Psoas muscle (tissue), 8 donors: ENCODE measurements at places on chromosomes 2 and 18. TPM values are rescaled to one million over a fixed set of nuclear protein-coding genes. Genes with fewer than 3 reads are reported as not detected.
A peak's percentile ranks its signal among the peaks of the same experiment; 100 is the strongest.

The TGFA gene
- 0.39 TPM for total RNA-seq

The LIPT1 gene
- 6.7 TPM for total RNA-seq

The L3MBTL4 gene
- total RNA-seq: 1.3 TPM

The DPP10 gene
- not detected for total RNA-seq

DNA sequence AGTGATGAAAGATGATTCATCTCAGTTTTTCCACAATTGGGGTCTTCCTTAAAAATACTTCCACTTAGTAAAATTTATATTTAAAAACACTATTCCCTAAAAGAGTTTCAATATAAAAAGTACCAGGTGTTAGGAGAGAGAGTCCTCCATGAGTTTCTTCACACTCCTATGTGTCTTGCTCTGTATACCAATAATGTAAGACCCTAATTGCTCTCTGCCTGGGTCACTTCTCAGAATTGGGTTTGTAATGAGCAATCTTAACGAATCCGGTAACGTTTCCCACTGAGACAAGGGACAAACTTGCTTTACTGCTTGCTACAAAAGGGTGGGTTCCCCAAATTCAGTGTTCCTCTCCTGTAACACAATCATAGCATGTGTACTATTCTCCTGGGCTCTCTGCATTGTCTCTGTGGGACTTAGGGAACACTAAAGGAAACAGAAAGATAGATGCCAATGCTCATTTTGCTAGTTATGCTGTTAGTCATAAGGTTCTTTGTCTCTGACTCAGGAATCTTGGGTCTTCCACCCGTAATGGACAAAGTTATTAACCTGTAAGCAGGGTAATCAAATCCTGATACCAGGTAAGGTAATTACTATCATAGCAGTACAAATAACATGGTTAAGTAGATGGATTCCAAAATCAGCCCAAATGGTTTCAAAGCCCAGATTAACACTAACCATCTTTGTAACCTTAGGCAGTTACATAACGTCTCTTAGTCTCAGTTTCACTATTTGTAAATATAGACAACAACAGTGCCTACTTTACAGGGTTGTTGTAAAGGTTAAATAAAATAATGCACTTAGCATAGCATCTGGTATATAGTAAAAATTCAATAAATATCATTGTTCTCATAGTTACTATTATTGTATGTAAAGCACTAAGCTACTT, 46.3 kb downstream of the ITSN2 start:
- H3K4me1 ChIP-seq: peaks cover 19% of the 10 kb centered on the region
- no peaks in the 10 kb centered on the region for H3K27me3 ChIP-seq
- no peak overlapping the region for H3K27ac ChIP-seq

DNA sequence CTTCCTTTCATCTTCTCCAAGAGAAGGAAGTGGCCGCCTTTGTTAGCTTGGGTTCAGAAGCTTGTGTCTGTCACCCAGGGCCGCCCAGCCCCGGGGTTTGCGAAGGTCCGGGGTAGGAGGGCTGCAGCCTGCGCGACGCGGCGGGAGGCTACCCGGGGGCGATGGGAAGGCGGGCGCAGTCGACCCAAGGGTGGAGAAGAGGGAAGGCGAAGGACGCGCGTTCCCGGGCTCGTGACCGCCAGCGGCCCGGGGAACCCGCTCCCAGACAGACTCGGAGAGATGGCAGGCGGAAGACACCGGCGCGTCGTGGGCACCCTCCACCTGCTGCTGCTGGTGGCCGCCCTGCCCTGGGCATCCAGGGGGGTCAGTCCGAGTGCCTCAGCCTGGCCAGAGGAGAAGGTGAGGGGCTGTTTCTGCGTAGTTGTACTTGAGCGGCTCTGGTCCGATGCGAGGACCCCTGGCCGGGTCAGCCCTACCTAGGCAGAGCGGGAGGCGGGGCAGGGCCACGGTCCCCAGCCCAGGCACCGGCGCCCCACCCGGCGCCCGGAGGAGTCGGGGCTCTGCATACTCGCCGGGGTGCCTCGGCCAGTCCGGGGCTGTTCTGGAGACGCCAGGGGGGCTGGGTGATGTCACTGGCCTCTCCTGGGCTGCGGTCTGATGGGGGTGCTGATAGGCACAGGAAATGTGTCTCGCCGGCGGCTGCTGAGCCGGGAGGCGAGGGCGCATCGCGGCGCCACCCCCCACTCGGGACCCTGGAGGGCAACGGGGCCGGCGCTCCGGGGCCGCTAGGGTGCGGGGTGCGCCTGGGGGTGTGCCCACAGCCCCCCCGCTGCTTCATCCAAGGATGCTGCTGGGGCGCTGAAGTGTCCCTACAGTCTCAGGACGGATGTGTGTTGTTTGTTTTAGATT, at the start of gene QPCT:
Gene QPCT (plus strand): TSS at position 178 of the 909 bp plus-strand sequence. CDS start 102 bp downstream, at position 280.
- H3K27ac ChIP-seq: peak within 1 kb of the TSS; percentile 43
- H3K36me3 ChIP-seq: no peaks in the 10 kb centered on the region
- peaks cover 11% of the 10 kb centered on the region for H3K4me1 ChIP-seq
- DNase-seq: peak; percentile 56
- peak within 1 kb of the TSS; percentile 74 for H3K4me3 ChIP-seq
- H3K27me3 ChIP-seq: peaks cover 3% of the 10 kb centered on the region

DNA sequence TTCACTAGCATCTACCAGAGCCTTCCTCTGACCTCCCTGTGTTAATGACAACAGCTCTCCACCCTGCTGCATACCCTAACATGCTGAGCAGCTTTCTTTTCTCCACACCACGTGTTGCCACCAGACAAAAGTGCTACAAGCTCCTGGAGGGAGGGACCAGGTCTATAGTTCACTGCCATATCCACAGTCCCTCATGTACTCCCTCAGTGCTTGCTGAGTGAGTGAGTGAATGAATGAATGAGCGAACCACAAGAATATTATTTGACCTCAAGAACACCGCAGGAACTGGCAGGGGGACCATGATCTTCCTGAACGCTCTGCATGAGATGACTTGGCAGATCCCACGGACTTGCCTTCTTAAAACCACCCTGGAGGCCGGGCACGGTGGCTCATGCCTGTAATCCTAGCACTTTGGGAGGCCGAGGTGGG, 47.4 kb upstream of the CAB39 start:
- no peaks in the 10 kb centered on the region for H3K27me3 ChIP-seq
- no peaks in the 10 kb centered on the region for H3K36me3 ChIP-seq
- peaks cover 49% of the 10 kb centered on the region for H3K4me1 ChIP-seq
- no peak for DNase-seq

DNA sequence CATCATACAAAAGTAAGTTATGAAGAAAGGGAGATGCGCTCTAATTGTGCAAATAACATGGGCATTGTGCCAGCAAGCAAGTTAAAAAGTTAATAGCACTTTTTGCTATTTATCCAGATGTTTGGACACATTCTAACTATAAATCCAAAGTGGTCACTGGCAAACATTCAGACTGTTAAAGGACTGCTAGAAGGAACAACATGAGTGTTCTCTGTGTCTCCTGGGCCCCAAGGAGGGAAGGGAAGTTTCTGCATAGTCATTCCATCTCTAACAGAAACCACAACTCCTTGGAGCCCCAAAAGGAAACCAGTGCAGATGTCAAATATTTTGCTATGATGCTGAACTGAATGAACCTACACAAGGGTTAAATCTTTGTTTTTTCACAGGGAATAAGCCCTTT, 213.3 kb upstream of the HNRNPA3 start:
- H3K27me3 ChIP-seq: no peaks in the 10 kb centered on the region
- H3K4me3 ChIP-seq: no peak overlapping the region
- H3K27ac ChIP-seq: no peak overlapping the region

DNA sequence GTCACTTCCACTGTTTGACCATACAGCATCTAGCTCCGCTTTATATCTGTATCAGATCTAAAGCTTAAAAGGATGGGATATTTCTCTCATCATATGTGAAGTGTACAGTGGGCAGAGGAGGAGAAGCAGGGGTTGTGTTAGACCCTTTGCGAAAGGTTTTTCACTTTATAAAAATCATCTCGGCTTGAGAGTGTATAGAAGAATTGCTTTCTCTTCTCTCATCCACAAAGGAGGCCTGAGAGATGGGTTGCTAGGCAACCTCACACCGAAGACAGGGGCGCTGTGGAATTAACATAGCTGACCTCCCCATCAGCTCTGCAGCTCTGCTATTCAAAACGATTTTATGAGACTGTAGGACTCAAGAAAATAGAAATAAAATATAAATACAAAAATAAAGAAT, 70.2 kb upstream of the GALNT3 start:
- no peaks in the 10 kb centered on the region for H3K4me1 ChIP-seq
- no peaks in the 10 kb centered on the region for H3K27me3 ChIP-seq
- DNase-seq: no peak
- no peak overlapping the region for H3K4me3 ChIP-seq

GRCh38 chr2:224449212-224450147, 47.6 kb upstream of the FAM124B start:
- H3K27ac ChIP-seq: no peak overlapping the region
- H3K27me3 ChIP-seq: no peaks in the 10 kb centered on the region
- H3K4me1 ChIP-seq: no peaks in the 10 kb centered on the region
- no peak for DNase-seq
- no peaks in the 10 kb centered on the region for H3K36me3 ChIP-seq

DNA sequence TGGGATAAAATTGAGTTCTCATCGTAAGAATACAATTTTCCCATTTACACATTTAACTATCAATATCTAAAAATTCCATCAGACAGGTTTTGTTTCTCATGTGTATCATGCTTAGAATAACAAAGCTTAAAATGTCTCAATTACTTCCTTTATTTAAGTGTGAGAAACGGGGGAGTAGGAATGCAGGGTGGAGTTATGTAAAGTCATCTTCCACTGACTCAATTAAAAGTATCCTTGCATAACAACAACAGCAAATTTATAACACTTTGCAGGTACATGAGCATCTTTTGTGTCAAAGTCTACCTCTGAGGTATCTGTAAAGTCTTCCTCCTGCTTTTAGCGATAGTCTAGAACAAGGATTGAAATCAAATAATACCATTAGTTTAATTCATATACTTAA, 327.1 kb downstream of the EPHA4 start:
- H3K27ac ChIP-seq: no peak overlapping the region
- H3K36me3 ChIP-seq: no peaks in the 10 kb centered on the region
- DNase-seq: no peak
- H3K4me3 ChIP-seq: no peak overlapping the region
- H3K27me3 ChIP-seq: no peaks in the 10 kb centered on the region

DNA sequence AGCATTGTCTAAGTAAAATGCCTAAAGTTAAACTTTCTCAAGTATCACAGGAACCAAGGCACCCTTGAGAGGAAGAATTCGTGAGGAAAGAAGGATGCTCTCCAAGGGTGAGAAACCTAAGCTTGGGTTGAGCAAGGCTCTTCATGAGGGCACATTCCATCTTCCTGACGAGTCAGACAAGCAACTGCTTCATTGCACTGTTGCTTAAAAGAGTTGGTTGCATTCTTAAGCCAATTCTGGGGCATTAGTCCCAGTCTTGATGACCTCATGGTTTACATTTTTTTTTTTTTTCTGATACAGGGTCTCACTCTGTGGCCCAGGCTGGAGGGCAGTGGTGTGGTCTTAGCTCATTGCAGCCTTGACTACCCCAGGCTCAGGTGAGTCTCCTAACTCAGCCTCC, 237.5 kb downstream of the ACTR3 start:
- no peak overlapping the region for H3K27ac ChIP-seq
- no peaks in the 10 kb centered on the region for H3K36me3 ChIP-seq
- no peaks in the 10 kb centered on the region for H3K4me1 ChIP-seq

GRCh38 chr2:238518172-238518820, 91.6 kb downstream of the ASB1 start:
- no peak overlapping the region for H3K27ac ChIP-seq
- H3K27me3 ChIP-seq: no peaks in the 10 kb centered on the region
- no peaks in the 10 kb centered on the region for H3K36me3 ChIP-seq
- no peak for DNase-seq

DNA sequence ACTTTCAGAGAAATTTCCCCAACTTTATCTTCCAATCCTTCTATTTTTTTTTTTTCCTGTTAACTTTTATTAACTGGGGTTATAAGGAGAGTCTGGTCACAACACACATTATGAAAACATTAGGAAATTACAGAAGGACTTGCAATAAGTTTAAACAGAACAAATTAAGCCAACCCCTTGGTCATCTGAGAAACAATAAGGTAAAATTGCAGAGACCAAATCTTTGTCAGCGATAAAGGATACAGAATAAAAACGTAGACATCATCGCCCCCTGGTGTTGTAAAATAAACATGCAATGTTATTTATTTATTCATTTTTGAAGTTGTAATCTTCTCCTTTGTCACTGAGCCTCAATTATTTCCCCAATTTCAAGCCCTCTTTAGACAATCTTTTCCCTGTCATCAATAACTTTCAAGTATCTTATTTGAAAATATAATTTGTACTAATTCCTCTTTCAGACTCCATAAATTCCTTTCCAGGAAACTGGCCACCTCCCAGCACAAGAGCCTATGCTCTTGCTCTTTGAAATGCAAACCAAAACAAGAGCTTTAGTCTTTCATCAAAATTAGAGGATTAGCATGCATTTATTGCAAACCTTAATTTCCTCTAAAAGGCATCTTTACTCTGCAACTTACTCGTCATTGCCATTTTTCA, 19.5 kb downstream of the G6PC2 start:
- H3K27ac ChIP-seq: no peak overlapping the region
- H3K27me3 ChIP-seq: no peaks in the 10 kb centered on the region
- no peak overlapping the region for H3K4me3 ChIP-seq
- no peaks in the 10 kb centered on the region for H3K36me3 ChIP-seq
- no peak for DNase-seq

- H3K4me3 ChIP-seq: no peak overlapping the region
- peaks cover 66% of the 10 kb centered on the region for H3K36me3 ChIP-seq
- DNase-seq: no peak
- peaks cover 10% of the 10 kb centered on the region for H3K4me1 ChIP-seq
- no peaks in the 10 kb centered on the region for H3K27me3 ChIP-seq
These were observed 7.1 kb downstream of the TMEM214 start for GRCh38 chr2:27039871-27040270.

DNA sequence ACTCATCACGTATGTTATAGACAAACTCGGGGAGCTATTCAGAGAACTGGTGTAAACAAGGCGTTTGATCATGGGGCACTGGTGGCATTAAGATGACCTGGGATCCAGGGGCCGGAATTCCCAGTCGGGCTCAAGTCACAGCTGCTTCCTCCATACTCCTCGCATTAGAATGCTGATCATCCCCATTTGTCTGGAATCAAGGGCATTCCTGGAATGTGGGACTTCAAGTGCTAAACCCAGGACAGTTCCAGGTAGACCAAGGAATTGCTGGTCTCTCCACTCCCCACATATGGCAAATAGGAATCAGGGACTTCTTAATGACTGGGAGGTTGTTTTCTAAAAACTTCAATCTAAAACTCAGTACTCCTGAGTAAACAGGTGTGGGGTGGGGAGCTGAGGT, 355.7 kb upstream of the RAB6C start:
- no peak for DNase-seq
- no peaks in the 10 kb centered on the region for H3K36me3 ChIP-seq
- no peaks in the 10 kb centered on the region for H3K4me1 ChIP-seq
- H3K4me3 ChIP-seq: no peak overlapping the region

- H3K4me3 ChIP-seq: no peak overlapping the region
- H3K27ac ChIP-seq: no peak overlapping the region
- no peak for DNase-seq
- H3K36me3 ChIP-seq: peaks cover 96% of the 10 kb centered on the region
- H3K27me3 ChIP-seq: no peaks in the 10 kb centered on the region
These were observed 15.8 kb downstream of the KCTD18 start for GRCh38 chr2:200494048-200494447.
